ENCODE measurements at places on chromosomes 16 and 17.

DNA sequence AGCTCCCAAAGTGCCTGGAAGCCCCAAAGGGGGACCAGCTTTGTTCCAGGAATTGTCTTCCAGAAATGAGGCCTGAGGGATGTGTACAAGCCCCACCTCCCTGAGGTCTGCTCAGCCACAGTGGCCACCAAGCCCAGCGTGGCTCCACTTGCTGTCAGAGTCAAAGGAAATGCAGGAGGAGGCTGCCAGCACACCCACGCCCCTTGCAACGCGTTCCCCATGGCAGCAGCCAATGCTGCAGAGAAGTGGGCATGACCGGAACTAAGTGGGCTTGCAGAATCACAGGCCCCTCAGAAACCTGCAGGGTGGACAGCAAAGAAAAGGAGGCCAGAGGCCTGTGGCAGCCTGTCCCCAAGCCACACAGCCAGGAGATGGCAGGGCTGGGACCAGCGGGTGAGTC is 320.8 kb downstream of the FOXL1 start:
- no peak for DNase-seq

DNA sequence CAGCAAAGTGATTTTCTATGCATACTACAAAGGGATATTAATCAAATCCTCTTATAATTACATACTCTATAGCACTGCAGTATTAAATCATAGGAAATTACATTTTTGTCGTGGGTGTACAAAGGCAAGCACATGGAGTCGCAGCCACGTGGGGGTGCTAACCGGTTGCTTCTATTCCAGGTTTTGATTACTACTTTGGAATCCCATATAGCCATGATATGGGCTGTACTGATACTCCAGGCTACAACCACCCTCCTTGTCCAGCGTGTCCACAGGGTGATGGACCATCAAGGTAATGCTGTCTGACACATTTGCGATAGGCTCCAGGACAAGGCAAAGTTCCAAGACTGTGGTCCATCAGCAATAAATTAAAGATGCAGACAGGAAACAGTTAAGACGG is 60.1 kb downstream of the ARSG start:
- no peak for DNase-seq

- DNase-seq: peak; percentile 44
Observed at GRCh38 chr16:2842340-2843000, 12.4 kb downstream of the ZG16B start.

- no peak for DNase-seq
Observed at GRCh38 chr16:76487411-76488064, 210.3 kb downstream of the CNTNAP4 start.

- DNase-seq: no peak
Observed at GRCh38 chr17:50651661-50652060, 17.0 kb downstream of the ABCC3 start.

DNA sequence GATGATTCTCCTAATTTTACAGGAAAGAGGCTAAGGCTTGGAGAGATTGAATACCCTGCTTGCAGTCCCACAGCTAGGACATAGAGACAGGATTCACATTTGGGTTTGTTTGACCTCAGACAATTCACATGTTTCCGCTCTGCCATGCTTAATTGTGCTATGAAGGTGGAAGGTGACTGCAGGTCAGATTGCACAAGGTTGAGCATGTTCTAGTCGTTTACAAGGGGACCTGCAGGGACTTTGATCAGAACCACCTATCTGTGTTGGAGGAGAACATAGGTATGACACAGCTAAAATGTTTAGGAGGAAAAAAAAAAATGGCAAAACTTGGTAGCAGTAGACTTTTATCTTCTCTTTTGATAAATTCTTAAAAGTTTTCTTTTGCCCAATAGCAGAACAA is 4.9 kb upstream of the ANKFN1 start:
- no peak for DNase-seq
